NCI-H82 (cell line): ENCODE measurements at places on chromosomes 6 and 20.
A peak's percentile ranks its signal among the peaks of the same experiment; 100 is the strongest.

DNA sequence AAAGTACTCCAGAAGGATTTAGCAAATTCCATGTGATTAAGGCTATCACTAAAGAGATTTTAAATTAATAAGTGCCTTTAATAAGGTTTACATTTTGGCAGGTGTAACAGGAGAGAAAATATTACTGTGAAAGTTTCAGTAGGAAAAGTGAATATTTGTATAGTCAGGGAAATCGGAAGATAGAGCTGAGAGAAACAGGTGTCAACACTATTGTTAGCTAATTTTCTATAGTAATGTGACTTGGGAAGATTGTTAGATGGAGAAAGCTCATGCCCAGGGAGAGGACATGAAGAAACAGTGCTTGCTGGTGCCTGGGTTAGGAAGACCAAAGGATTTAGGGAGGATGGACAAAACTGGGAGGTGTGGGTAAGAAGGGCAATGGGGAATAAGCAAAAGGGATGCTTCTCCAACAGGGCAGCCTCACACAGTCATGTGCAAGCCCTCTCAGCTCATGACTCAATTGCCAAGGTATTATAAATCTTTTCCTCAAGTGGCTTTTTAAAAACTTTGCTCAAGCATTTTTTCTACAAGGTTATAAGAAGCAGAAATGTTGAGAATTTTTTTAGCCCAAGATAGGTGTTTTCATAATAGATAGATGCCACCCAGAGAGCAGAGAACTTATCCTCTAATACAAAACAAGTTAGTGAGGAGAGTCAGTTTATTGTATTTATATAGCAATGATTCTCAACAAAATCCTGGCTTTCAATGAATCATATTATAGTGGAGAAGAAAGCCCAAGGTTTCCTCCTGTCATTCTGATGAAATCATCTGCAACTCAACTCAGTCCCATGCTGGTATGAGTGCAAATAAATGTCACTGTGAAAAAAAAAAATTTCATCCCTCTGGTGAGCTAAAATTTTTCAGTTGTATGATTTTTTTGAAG, 325.2 kb upstream of the NT5E start:
- DNase-seq: no peak

- DNase-seq: peak; percentile 31
Observed at GRCh38 chr6:15017261-15017660, 228.6 kb upstream of the JARID2 start.

DNA sequence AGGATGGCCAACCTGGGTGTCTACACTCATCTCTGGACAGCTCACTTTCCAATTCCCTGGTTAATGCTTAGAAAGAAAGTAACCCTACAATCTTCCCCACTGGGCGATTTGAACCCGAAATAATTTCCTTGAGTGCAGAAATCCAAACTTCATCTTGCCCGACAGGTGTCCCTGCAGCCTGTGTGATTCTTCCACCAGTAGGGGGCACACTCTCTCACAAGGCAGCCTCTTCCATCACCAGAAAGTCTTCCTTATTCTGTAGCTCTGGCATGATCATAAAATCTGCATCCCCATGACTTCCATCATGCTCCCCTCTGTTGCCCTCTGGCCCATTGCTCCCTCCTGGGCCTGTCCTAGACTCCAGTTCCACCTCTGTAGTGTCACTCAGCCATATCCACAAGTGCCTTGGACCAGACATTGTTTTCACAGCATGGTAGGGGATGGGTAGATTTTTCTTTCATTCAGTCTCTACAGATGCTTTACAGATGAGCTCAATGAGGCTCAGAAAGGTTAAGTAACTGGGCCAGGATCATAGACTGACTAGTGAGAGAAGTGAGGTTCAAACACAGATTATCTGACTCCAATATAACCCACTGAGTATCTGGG, 170.4 kb upstream of the SPTLC3 start:
- DNase-seq: peak; percentile 17

GRCh38 chr20:41889126-41889843, 271.1 kb upstream of the CHD6 start:
- DNase-seq: peak; percentile 74

- peak; percentile 19 for DNase-seq
Observed at GRCh38 chr20:7161690-7162089, 394.2 kb downstream of the BMP2 start.

GRCh38 chr6:63615590-63615989, 20.0 kb upstream of the PHF3 start:
- DNase-seq: no peak

- peak; percentile 13 for DNase-seq
Observed at GRCh38 chr6:82904860-82905259, 160.8 kb downstream of the UBE3D start.
